ENCODE measurements at places on chromosomes 1 and 21.

DNA sequence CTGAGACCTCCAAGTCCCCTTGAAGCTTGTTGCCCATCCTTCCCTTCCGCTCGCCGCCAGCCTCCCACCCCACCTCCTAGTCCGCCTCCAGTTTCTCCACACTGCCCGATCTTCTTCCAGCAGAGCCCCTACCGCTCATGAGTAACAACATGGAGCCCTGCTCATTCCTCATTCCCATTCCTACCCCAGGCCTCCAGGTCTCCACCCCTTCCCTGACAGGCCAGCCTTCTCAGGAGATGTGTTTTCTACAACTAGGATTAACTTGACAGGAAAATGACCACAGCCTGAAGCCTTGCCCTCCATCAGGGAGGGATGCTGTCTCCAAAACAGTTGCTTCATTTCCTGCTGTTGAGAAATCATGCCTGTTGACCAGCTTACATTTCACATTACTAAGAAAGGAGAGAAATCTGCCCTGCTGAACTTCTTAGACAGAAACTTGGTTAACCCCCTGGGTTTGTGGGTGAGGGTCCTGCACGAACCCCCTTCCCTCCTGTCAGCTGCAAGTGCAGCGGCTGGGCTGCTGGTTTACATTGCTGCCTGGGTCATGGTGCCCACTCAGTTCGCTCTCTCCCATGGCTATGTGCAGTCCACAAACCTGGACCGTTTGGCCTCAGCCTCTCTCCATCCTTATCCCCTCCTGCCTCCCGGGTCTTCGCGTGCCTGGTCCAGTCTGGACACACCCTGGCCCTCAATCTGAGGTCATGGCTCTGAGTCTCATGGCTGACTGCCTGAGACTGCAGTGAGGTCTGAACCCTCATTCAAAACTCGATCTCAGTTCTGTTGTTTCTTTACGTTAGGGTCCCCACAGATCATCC lies 16.1 kb upstream of the CHI3L1 start:
- no peak for DNase-seq

DNA sequence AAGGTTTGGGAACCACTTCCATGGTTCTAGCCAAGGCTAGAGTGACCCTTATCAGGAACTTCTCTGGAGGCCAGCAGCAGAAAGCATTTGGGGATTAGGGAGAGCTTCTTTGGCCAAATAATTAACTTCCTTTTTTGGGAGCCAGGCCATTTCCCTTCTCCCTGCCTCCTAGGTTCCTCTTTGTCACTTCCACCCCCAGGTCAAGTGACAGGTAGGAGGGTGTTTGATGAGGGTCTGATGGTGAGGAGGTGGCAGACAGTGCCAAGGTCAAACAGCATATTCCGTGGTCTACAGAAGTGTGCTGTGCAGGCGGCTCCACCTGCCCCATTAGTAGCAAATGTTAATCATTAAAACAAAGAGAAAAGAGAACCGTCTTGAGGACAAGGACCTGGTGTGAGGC lies 1.9 kb upstream of the KCNA10 start:
- DNase-seq: no peak

GRCh38 chr21:16302851-16303282 lies 573.1 kb downstream of the USP25 start:
- no peak for DNase-seq

- peak; percentile 84 for DNase-seq
These were observed 430.9 kb downstream of the HLX start for GRCh38 chr1:221310180-221310579.

DNA sequence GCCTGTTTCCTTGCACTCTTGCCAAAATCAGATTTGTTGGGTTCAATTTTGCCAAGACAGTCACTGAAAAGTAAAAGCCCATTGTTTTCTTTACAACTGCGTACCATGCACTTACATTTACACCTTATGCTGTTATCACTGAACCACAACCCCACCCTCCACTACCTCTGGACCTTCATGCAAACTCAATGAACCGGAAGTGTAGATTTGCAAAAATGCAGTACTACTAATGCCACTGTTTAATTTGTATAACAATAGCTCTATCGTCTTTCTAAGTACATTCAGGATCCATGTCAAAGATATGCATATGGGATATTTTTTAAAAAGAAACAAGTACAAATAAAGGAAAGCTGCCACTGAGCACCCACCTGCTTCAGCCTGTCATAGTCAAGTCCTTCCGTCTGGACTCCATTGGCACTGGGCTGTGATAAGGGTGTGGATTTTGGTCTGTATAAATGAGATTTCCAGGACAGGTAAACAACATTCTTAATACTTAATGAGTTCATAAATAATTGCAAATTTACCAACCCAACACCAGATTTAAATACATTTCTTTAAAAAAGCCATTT lies 72.9 kb upstream of the LBR start:
- DNase-seq: no peak

DNA sequence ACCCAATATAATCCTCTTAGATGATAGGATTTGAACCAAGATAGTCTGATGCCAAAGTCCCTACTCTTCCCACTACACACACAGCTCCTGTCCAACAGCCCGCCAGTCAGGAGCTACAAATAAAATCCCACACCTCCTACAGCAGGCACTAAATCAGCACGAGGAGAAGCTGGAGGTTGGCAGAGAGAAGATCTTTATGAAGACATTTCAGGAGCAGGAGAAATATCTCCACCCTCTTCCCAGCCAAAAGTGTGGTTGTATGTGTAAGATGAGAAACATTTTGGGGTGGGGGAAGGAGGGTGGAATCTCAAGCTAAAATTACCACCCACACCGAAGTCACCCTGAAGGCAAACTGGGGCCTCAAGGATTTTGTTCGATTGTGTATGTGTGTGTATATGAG lies 54.5 kb downstream of the PLXNA2 start:
- DNase-seq: no peak

DNA sequence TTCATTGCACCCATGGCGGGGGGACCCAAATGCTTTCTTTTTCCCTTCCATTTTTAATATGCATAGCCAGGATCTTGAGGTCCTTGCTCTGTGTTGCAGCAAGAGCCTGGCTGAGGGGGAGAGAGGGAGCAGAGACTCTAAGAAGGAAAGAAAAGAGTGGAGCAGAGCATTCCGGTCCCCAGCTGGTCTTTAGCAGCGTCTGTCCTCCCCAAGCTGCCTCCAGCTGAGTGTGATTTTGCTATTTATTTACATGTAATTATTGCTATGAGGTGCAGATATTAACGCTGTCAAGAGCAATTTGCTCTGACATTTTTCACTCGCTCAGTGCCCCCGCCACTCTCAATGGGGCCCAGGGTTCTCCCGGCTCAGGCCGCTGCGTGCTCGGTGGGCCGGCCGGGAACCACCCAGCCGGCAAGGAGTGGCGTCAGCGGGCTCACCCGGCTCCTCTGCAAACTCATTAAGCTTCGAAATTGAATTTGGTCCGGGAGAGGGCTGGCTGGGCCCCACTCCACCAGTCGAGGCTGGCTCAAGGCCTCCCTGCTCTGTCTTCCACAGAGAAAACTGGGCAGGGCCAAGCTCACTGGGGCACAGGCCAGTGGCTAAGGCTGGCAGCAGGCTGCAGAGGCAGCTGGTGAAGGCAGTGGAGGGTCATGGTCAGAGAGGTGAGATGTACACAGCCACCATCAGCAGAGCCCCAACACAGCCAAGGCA lies 93.2 kb downstream of the PAX7 start:
- DNase-seq: no peak

- DNase-seq: no peak
These were observed 94.6 kb upstream of the DAB1 start for GRCh38 chr1:57518496-57518895.

DNA sequence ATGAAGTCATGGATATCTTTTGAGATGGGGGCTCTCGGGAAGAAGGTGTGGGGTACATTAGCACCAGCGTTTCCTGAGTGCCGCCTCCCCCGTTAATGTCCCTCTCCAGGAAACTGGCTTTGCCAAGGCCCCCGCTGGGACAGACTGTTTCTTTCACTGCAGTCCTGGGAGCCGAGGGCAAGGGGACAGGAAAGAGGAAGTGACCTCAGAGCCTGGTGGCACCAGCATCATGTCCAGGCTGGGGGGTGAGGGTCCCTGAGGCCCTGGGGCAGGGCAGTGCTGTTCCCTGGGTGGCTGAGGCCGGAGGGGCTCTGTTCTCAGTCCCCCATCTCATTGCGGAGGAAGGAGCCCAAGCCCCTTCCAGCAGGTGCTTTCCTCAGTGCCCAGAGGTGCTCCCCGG lies 5.8 kb downstream of the PFKL start:
- no peak for DNase-seq

GRCh38 chr1:164769486-164770130 lies 210.6 kb downstream of the PBX1 start:
- DNase-seq: no peak

- no peak for DNase-seq
These were observed 183.6 kb upstream of the BEND5 start for GRCh38 chr1:48960320-48960719.

DNA sequence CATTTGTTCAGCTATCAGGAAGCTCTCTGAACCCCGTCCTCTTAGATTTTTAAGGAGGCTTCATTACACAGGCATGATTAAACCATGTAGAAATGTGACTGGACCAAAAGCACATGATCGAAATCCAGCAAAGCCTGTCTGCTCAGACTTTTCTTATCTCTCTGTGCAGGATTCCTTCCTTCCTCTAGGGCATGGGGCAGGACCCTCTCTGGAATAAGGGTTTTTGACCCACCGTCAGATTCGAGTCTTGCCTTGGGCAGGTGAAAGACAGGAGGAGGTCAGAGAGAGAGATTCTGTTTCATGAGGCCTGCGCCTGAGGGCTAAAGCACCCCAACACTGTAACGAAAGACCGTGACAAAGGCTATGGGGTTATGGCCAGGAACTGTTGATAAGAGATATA lies 136.8 kb downstream of the RHOU start:
- DNase-seq: no peak

DNA sequence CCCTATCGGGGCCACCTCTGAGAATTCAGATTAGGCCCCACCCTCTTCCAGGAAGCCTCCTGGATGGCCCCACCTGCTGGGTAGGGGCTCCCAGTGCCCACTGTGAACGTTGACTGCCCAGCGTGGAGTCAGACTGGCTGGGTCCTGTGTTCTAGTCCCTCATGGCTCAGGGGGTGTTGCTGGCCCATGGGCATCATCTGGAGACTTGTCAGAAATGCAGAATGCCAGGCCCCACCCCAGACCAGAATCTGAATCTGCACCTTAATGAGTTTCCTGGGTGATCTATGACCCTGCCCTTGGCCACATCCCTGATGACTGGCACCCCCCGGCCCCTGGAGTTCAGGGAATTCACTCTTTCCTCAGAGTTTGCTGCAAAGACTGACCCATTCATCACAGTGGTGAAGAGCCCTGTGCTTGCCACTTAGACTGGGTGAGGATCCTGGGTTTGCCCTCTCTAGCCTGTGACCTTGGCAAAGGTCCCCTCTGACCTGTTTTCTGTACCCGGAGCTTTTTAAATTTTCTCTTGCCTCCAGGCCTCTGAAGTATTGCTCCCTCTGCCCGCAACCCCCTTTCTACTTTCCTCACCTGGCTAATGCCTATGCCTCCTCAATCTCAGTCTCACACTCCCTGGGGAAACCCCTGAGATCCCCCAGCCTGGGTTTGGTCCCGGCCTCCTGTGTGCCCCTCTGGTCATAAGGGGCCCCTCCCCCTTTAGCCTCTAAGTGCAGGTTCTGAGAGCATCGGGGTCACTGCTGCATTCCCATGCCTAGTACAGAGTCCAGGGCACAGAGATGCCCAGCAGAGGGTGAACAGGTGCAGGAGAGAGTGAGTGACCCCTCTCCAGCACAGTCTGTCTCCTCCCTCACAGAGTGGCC lies 184.2 kb downstream of the MATN1 start:
- DNase-seq: no peak

GRCh38 chr1:4016351-4017130 lies 116.5 kb upstream of the C1orf174 start:
- no peak for DNase-seq

GRCh38 chr1:46180082-46180616 lies 3.9 kb upstream of the P3R3URF start:
- peak; percentile 71 for DNase-seq

GRCh38 chr1:88800382-88801051 lies 90.8 kb downstream of the GTF2B start:
- DNase-seq: no peak

- no peak for DNase-seq
These were observed 3.6 kb upstream of the KIAA2013 start for GRCh38 chr1:11929849-11930248.

- DNase-seq: no peak
These were observed 19.5 kb downstream of the ZMYM4 start for GRCh38 chr1:35287807-35288640.

GRCh38 chr1:113676524-113676923 lies 82.8 kb downstream of the PHTF1 start:
- DNase-seq: no peak

DNA sequence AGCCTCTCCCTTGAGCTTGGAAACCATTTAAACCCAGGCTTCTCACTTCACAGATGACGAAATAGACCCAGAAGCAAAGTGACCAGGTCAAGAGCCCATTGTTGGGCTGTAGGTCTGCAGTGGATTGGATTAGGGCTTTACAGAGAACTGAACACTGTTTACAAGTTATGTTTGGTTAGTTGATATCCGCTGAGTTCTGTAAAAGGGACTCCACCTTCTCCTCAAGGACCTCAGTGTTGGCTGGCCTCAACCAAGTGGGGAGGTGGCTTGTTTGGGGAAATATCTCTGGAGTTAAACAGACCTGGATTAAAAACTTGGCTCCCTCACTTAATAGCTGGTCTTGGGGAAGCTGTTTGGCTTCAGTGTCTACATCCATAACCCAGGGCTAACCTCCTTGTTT lies 88.1 kb downstream of the UCK2 start:
- no peak for DNase-seq

DNA sequence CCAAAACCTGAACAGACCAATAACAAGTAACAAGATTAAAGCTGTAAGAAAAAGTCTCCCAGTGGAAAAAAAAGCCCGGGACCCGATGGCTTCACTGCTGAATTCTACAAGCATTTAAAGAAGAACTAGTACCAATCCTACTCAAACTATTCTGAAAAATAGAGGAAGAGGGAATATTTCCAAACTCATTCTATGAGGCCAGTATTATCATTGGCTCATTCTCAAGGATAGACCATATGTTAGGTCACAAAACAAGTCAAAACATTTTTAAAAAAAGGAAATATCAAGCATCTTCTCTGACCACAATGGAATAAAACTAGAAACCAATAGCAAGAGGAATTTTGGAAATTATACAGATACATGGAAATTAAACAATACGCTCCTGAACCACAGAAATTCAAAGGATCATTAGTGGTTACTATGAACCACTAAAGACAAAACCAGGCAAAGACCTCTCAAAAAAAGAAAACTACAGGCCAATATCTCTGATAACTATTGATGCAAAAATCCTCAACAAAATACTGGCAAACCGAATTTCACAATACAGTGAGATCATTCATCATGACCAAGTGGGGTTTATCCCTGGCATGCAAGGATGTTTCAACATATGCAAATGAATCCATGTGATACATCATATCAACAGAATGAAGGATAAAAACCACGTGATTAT lies 13.9 kb upstream of the IL20 start:
- DNase-seq: no peak

- DNase-seq: no peak
These were observed 1.4 kb downstream of the B3GALNT2 start for GRCh38 chr1:235502601-235503402.

GRCh38 chr1:203291201-203292096 lies 13.9 kb upstream of the BTG2 start:
- DNase-seq: no peak

All from NCI-H2107 (cell line).